Esophagus muscularis mucosa (tissue), 4 donors: ENCODE measurements at places on chromosomes 7 and 10. TPM values are rescaled to one million over a fixed set of nuclear protein-coding genes. Genes with fewer than 3 reads are reported as not detected.
A peak's percentile ranks its signal among the peaks of the same experiment; 100 is the strongest.

DNA sequence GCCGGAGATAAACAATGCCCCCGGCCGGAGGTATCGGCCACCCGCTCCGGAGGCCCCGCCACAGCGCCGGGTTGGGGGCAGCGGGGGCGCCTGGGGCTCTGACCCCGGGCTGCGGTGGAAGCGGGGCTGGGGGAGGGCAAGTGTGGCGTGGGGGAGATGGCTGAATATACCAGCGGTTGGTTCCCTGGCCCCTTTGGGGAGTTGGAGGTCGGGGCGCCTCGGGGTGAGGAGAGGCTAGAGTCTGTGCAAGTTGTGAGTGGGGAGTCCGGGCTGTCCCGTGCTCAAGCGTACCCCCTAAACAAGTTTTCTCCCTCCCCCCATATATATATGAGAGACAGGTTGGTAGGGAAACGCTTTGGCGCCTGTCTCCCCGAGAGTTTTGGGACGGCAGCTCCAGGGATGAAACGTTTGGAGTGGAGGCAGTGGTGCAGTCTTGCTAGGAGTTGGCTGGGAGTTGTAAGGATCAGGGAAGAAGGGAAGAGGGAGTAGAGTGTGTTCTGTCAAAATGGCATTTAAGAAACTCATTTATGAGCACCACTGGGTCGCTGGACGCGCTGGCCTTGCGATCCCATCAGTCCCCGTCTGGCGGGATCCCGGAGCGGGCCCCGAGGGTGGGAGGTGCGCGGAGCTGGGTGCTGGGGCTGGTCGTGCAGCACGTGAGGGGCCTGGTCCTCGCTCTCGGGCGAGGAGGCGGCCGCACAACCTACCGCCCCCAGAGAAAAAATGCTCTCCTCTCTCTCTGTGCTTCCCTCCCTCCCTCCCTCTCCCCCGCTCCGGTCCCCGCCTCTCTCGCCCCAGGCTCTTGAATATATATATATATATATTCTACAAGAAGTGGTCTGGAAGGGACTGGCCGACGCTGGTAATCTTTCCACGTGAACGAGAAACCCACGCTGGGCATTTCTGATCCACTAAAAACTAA, 1.1 kb downstream of the TET1 start:
- H3K4me1 ChIP-seq, result peaks cover 32% of the 10 kb centered on the region
- DNase-seq, result no peak
- peak overlapping the region; percentile 64 for H3K27ac ChIP-seq
- peak overlapping the region; percentile 85 for H3K4me3 ChIP-seq

GRCh38 chr7:75884476-75884875, 5.6 kb downstream of the RHBDD2 start:
- no peak overlapping the region for H3K27ac ChIP-seq
- peaks cover 17% of the 10 kb centered on the region for H3K4me1 ChIP-seq
- no peak for DNase-seq
- peaks cover 84% of the 10 kb centered on the region for H3K36me3 ChIP-seq
- no peaks in the 10 kb centered on the region for H3K27me3 ChIP-seq

GRCh38 chr7:158416283-158416933, 171.2 kb downstream of the PTPRN2 start:
- H3K27ac ChIP-seq, result no peak overlapping the region
- H3K4me3 ChIP-seq, result no peak overlapping the region
- H3K4me1 ChIP-seq, result no peaks in the 10 kb centered on the region

Gene GPNMB
- total RNA-seq, result 75.2 TPM

DNA sequence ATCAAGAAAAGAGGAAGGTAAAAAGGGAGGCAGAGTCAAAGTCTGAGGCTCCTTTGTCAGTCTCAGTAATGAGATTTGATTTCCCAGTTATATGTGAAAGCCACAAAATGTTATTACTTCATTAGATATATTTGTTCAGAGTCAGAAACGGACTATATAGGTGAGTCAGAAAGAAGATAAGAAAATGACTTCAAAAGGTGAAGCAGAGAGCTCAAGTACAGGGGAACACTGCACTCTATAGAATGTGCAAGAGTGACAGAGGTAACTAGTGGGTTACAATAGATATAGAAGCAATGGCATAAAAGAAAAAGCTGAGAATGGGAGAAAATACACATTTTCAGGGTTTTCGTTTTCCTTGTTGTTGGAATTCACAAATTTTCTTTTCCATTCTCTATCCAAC, 43.3 kb downstream of the DGKB start:
- H3K27me3 ChIP-seq, result no peaks in the 10 kb centered on the region
- DNase-seq, result no peak
- no peak overlapping the region for H3K4me3 ChIP-seq
- no peaks in the 10 kb centered on the region for H3K4me1 ChIP-seq
